NCI-H2081 treated with DMSO at 0.1 percent for 48 hours (cell line): ENCODE measurements at places on chromosomes 7 and 10.

- DNase-seq = no peak
Measured at GRCh38 chr7:42262964-42263363, 26.0 kb upstream of the GLI3 start.

DNA sequence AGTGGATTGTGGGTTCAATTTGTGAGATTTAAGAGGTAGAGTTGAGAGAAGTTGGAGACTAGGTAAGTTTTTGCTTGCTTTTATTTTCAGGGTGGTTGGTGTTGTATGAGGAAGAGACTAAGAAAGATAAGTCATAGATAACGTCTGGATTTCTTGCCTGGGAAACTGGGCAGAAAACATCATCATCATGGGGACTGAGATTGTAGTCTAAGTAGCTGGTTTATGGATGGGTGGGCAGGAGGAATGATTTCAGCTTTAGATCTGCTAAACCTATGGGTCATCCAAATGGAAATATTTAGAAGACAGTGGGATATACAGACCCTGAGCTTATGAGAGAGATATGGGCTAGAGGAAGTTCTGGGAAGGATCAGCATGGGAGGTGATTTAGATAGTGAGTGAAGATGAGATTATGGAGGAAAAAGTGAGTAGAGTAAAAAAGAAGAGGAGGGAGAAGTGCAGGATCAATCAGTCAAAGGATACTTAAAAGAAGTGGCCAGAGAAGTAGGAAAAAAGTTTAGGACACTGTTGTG is 169.8 kb downstream of the WNT2 start:
- no peak for DNase-seq

DNA sequence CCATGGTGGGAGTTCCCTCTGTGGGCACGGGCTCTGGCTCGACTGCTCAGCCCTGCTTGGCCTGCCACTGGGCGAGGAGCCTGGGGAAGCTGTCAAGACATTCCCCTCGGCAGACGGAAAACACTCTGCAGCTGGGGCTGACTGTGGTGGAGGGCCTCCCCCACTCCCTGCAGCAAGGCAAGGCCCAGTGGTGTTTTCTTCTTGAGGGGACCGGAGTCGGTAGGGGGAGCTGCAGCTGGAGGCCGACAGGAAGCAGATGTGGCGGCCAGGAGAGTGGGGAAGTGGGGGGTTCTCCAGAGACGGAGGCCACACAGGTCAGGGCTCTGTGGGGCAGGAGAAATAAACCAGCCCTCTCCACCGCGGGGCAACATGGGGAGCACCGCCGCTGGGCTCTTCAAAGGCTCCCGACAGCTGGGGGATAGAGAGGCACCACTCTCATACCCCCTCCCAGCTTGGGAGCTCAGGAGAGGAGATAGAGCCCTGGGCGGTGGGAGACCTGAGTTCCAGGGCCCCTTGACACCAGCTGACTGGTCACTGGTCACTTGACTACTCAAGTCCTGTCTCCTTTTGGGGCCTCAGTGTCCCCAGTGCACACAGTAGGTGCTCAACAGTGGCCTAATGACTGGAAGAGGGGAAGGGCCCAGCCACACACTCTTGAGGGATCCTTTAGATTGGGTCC is 43.4 kb downstream of the PPIF start:
- no peak for DNase-seq

GRCh38 chr7:107049480-107049879 is 5.0 kb downstream of the PRKAR2B start:
- no peak for DNase-seq

- DNase-seq = no peak
Measured at GRCh38 chr7:156747718-156748117, 107.1 kb downstream of the RNF32 start.
